ENCODE measurements at places on chromosomes 4 and X. TPM values are rescaled to one million over a fixed set of nuclear protein-coding genes. Genes with fewer than 3 reads are reported as not detected.
A peak's percentile ranks its signal among the peaks of the same experiment; 100 is the strongest.

IL13RA2 gene
- total RNA-seq: not detected

GRCh38 chrX:47628982-47629381 is 748 bp downstream of the CFP start:
- H3K27me3 ChIP-seq: peaks cover 3% of the 10 kb centered on the region
- H3K27ac ChIP-seq: peak overlapping the region; percentile 55
- H3K36me3 ChIP-seq: peaks cover 8% of the 10 kb centered on the region
- H3K4me1 ChIP-seq: peaks cover 12% of the 10 kb centered on the region
- no peak for DNase-seq

- H3K36me3 ChIP-seq: no peaks in the 10 kb centered on the region
- H3K4me3 ChIP-seq: no peak overlapping the region
- peaks cover 4% of the 10 kb centered on the region for H3K27me3 ChIP-seq
- no peak for DNase-seq
- no peaks in the 10 kb centered on the region for H3K4me1 ChIP-seq
Observed at GRCh38 chr4:39660757-39661156, 22.1 kb upstream of the SMIM14 start.

GRCh38 chrX:21590012-21590776 is 67.9 kb downstream of the KLHL34 start:
- H3K27ac ChIP-seq: no peak overlapping the region
- H3K4me1 ChIP-seq: peaks cover 6% of the 10 kb centered on the region
- DNase-seq: no peak
- no peak overlapping the region for H3K4me3 ChIP-seq
- H3K36me3 ChIP-seq: peaks cover 12% of the 10 kb centered on the region
- H3K27me3 ChIP-seq: no peaks in the 10 kb centered on the region

KLHL8 gene
- total RNA-seq: 11.6 TPM

GRCh38 chr4:61400439-61401038 is 200.4 kb downstream of the ADGRL3 start:
- no peak overlapping the region for H3K27ac ChIP-seq
- H3K27me3 ChIP-seq: no peaks in the 10 kb centered on the region
- no peaks in the 10 kb centered on the region for H3K36me3 ChIP-seq
- no peaks in the 10 kb centered on the region for H3K4me1 ChIP-seq
- DNase-seq: no peak

VCX gene
- not detected for total RNA-seq

DNA sequence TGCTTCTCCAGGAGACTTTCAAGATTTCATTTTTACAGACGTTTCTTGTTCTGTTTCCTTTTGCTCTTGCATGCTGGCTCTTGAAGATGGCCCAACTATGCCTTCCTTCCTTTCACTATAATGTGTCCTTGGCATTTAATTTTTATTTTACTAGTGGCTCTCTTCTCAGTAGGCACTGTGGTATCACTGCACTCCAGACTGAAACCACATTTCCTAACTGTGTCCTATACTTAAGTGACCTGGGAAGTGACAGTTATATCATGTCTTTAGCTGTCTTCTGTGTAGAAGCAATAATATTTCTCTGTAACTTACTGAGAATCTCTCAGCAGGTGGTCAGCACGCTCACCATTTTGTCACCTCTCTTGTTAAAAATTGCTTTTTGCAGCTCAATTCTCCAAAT is 168.9 kb downstream of the IL1RAPL1 start:
- no peak overlapping the region for H3K4me3 ChIP-seq
- H3K36me3 ChIP-seq: no peaks in the 10 kb centered on the region

ZDHHC15 gene
- total RNA-seq: 0.05 TPM

DNA sequence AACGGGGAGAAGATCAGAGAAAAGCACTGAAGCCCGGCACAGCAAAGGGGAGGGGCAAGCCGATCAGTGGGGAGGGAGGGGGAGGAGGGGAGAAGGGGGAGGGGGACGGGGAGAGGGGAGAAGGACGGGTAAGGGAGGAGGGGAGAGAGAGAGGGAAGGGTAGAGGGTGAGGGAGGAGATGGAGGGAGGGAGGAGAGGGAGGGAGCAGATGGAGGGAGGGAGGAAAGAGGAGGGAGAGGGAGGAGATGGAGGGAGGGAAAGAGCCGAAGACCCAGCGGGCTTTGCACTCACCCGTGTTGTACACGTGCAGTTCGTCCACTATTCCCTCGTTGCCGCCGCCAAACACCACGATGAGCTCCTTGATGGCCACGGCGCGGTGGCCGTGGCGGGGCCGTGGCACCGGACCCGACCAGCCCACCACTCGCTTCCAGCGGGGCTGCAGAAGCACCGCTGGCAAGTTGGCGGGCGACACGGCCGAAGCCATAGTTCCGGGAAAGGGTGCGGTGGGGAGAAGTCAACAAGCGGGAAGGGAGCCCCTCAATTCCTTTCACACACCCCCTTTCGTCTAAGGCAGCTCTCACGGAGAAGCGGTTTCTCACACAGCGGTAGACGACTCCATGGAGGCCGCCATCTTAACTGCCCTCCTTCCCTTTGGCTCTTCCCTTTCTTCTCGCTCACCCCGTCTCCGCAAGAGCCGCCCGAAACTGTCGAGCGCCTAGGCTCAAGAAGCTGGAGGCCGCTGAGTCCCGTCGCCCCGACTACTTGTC is 1.1 kb downstream of the HCFC1 start:
- no peaks in the 10 kb centered on the region for H3K27me3 ChIP-seq
- peak overlapping the region; percentile 100 for H3K27ac ChIP-seq
- peak overlapping the region; percentile 100 for H3K4me3 ChIP-seq
- peaks cover 38% of the 10 kb centered on the region for H3K4me1 ChIP-seq

HPGDS gene
- total RNA-seq: 0.37 TPM

CPE gene
- total RNA-seq: 0.18 TPM

MAOB gene
- 10.3 TPM for total RNA-seq

GRCh38 chrX:75957107-75957610 is 172.1 kb upstream of the MAGEE2 start:
- no peaks in the 10 kb centered on the region for H3K4me1 ChIP-seq
- no peak overlapping the region for H3K27ac ChIP-seq
- no peaks in the 10 kb centered on the region for H3K36me3 ChIP-seq
- DNase-seq: no peak
- no peak overlapping the region for H3K4me3 ChIP-seq
- no peaks in the 10 kb centered on the region for H3K27me3 ChIP-seq

- peaks cover 7% of the 10 kb centered on the region for H3K27me3 ChIP-seq
- H3K36me3 ChIP-seq: no peaks in the 10 kb centered on the region
Observed at GRCh38 chr4:37370052-37370451, 125.5 kb downstream of the NWD2 start.

DNA sequence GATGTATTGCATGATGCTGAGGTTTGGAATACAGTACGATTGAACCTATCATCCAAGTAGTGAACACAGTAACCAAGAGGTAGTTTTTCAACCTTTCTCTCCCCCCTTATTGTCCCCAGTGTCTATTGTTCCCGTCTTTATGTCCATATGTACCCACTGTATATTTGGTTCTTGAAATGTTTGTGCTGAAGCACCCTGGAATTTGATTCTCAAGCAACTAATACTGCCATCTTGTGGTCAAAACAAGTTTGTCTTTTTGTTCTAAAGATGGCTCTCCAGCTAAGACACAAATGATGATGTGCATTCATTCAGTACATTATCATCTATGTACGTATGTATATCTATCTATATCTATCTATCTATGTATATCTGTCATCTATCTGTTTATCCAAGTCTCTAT is 33.5 kb upstream of the DCX start:
- no peak for DNase-seq
- no peaks in the 10 kb centered on the region for H3K27me3 ChIP-seq
- no peak overlapping the region for H3K27ac ChIP-seq

GRCh38 chrX:12245650-12246645 is 107.7 kb downstream of the FRMPD4 start:
- no peaks in the 10 kb centered on the region for H3K4me1 ChIP-seq
- H3K36me3 ChIP-seq: no peaks in the 10 kb centered on the region
- no peak overlapping the region for H3K4me3 ChIP-seq
- no peak for DNase-seq

DNA sequence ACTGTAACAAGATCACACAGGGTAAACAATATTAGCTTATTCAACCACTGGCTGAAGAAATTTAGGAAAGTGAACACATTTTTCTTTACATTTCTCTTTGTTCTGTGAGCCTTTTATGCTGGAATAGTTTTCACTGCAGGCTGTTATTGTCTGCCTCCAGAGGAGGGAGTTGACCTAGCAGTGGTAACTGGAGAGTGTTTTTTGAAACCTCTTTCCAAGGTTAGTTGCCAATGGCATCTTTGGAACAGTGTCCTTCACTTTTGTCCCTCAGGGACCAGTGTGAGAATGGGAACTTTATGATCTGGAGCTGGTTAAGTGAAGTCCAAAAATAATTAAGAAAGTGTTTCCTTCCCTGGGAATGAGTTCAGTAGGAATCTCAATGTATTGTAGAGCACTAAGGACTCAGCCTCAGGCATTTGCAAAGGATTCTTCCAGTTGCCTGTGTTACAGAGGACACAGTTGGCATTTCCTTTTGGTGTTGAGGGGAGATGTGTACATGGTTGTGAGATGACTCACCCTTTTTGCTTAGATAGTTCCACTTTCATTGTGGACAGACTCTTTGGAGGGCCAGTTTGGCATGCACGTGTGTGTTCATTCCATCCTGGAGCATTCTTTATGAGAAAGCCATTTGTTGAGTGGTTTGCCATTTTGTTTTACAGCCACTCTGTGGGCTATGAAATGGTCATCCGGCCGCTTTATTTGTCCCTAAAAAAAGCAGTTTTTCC is 61.3 kb downstream of the AR start:
- H3K4me1 ChIP-seq: no peaks in the 10 kb centered on the region
- H3K27me3 ChIP-seq: no peaks in the 10 kb centered on the region
- no peak overlapping the region for H3K4me3 ChIP-seq
- no peaks in the 10 kb centered on the region for H3K36me3 ChIP-seq
- H3K27ac ChIP-seq: no peak overlapping the region
- no peak for DNase-seq

DNA sequence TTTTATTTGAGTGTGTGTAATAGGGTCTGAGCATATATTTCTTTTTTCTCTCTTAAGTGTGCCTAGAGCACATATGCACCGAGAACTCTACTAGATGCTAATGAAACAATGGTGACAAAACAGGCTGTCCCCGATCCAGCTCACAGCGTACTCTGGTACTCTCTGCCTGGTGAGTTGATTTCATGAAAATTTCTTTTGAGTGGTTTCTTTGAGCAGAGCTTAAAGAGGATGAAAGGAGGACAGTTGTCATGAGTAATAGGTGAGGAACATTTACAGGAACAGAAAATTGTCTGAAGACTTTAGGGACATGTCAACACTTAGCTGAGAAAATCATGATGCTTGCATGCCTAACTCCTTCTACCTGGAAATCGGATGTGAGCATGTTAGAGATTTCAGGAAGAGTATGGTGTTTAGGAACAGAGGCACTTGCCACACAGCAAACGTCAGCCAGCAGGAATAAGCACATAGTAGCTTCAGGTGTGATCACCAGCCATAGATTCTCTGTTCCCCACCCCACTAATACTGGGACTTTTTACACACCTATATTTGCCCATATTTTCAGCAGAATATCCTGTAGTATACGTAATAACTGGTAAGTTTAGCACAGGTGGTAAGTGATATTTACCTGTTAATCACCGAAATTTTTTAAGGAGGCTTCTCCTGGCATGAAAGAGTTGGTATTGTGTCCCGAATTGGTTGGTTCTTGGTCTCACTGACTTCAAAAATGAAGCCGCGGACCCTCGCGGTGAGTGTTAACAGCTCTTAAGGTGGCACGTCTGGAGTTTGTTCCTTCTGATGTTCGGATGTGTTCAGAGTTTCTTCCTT is 111.1 kb downstream of the ZNF330 start:
- no peak overlapping the region for H3K27ac ChIP-seq
- H3K27me3 ChIP-seq: peaks cover 33% of the 10 kb centered on the region
- no peak overlapping the region for H3K4me3 ChIP-seq
- no peaks in the 10 kb centered on the region for H3K4me1 ChIP-seq
- DNase-seq: no peak

GRCh38 chr4:84451546-84451945 is 47.5 kb downstream of the NKX6-1 start:
- H3K4me3 ChIP-seq: no peak overlapping the region
- no peaks in the 10 kb centered on the region for H3K36me3 ChIP-seq
- H3K27me3 ChIP-seq: no peaks in the 10 kb centered on the region
- no peak for DNase-seq

GRCh38 chrX:48714573-48714972 is 18.0 kb downstream of the SUV39H1 start:
- peak overlapping the region; percentile 15 for H3K4me3 ChIP-seq
- H3K36me3 ChIP-seq: peaks cover 31% of the 10 kb centered on the region
- DNase-seq: no peak
- peak overlapping the region; percentile 94 for H3K27ac ChIP-seq
- H3K27me3 ChIP-seq: no peaks in the 10 kb centered on the region
